ENCODE measurements at places on chromosomes 3 and 15.

- no peak for DNase-seq
Measured at GRCh38 chr3:82568776-82569338, 807.4 kb upstream of the GBE1 start.

DNA sequence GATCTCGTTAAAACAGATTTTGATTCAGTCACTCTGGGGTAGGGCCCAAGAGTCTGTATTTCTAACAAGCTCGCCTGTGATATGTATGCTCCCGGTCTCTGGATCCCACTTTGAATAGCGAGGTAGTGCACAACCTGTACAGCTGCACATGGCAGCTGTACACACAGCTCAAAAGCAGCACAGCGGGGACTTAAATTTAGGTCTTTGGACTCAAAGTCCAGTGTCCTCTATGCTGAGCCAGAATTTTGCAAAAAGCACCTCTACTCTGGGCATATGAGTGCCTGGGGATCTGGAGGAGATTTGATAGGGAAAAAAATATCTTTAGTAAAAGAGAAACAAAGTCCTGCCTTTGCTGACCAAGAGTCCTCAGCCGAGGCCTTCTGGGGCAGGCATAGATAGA is 83.1 kb downstream of the HMG20A start:
- DNase-seq: no peak

GRCh38 chr3:144622845-144623244 is 651.2 kb downstream of the DIPK2A start:
- no peak for DNase-seq

DNA sequence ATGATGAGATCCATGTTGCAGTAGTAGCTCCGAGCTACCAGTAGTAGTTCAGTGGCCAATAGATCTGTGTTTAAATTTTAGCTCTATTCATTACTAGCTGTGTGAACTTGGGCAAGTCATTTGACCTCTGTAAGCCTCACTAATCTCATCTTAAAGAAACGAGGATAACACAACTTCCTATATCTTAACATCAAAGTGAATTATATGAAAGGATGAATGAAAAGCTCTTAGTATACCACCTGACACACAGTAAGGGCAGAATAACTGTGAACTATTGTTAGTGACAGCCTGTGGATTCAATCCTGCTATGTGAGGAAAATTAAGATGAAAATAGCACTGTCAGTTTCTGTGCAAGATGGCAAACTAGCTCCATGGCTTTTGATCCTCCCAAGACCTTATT is 114.5 kb upstream of the PHLDB2 start:
- DNase-seq: no peak

GRCh38 chr3:83514130-83514914 is 1444.5 kb upstream of the CADM2 start:
- DNase-seq: peak; percentile 64

GRCh38 chr3:63349583-63350573 is 71.8 kb downstream of the SYNPR start:
- peak; percentile 40 for DNase-seq

DNA sequence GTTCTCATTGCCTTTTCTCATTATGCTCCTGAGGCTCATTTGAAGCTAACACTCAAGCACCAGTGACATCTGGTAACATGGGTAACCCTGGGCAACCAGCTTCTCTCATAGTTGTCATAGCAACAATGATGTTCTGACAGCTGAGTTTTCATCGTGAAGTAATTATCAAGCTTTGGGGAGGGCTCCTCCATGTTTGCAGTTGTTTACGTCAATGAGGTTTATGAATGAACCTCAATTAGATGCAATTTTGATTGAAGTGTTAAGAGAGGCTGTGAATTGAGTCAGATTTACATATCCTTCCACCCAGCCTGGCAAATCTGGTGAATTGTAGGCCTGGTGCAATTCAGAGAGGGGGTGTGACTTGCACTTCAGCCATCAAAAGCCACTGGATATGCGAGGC is 119.3 kb upstream of the CHD2 start:
- DNase-seq: no peak

- no peak for DNase-seq
Measured at GRCh38 chr3:160577556-160578195, 12.3 kb upstream of the KPNA4 start.

- no peak for DNase-seq
Measured at GRCh38 chr3:172296975-172297332, 151.3 kb downstream of the GHSR start.

DNA sequence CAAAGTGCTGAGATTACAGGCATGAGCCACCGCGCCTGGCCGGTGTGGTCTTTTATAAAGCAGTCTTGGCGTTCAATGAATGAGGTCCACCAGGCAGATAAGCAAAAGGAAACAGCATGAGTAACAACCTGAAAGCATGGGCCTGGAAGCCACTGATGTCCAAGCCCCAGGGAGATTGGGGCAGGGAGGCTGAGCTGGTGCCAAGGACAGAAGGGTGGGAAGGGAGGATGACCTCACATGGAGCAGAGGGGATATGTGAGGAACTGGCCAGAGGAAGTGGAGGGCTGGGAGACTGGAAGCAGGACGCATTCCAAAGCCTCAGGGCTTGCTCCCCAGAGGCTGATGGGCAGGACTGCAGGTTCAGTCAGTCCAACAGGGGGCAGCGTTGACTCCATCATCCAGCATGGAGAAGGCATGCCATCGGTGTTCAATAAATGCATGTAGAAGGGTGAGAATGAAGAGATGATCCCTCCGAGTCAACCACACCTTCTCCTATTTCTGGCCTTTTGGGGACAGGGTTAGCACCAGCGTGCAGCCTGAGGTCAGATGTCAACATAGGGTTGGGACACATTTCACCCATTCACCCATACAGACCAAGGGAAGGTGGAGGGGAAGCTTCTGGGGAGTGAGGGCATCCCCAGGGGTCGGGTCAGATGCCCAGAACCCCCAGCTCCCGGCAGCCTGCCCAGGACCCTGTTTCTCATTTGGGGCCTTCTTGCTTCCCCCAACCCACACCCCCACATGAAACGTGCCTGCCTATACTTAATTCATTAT is 14.8 kb downstream of the MYL3 start:
- no peak for DNase-seq

DNA sequence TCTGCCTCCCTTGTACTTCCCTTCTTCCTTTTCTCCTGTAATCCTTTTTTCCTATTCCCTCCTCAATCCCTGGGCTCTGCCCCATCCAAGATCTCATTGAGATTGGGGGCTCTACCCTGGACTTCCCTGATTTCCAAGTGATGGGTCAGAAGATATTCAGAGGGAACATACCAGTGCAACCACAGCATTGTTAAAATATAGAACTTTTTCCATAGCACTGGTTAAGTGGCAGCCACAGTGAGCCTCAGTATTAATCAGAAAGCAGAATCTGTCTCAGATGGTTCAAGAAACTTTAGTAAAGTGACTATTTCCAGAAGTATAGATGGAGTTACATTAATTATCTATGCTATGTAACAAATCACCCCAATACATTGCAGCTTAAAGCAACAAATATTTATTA is 18.7 kb upstream of the SCN10A start:
- no peak for DNase-seq

GRCh38 chr15:82944821-82945220 is 7.7 kb downstream of the HOMER2 start:
- no peak for DNase-seq

DNA sequence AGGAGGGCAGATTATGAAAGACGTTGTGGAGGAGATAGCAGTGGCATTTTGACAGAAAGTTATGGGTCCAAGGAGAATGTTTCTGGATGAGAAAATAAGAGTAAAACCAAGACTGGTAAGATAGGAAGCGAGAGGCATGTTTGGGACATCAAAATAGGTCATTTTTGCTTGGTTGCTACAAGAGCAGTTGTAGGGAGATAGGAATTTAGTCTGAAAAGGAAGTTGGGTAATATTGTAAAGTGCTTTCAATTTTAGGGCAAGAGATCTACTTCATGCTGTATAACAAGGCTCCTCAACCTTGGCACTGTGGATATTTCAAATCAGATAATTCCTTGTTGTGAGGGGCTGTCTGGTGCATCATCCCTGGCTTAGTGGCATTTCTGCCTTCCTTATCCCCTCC is 118.0 kb upstream of the DPH6 start:
- DNase-seq: no peak

GRCh38 chr3:33659856-33660434 is 58.1 kb downstream of the CLASP2 start:
- no peak for DNase-seq

DNA sequence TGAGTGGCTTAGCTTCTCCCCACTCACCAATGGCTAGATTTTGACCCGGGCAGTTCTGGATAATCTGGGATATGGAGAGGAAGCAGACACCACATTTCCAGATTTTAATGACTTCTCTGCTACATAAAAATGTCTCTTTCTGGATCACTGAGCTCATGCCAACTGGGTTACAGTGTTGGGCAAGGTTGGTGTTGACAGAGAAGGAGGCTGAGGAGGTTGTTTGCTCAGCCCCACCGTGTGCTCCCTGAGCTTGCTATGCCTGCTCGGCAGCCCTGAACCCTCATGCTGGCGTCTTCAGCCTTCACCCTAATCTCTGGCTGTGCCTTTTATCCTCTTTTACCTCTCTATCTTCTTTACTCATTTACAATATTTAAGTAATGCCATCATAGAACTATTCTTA is 53.0 kb upstream of the KPNA4 start:
- no peak for DNase-seq

GRCh38 chr3:122235147-122235546 is 51.7 kb downstream of the CASR start:
- DNase-seq: no peak

- DNase-seq: no peak
Measured at GRCh38 chr3:127220497-127220896, 27.6 kb downstream of the PRR23E start.

GRCh38 chr15:42239528-42240182 is 31.6 kb upstream of the VPS39 start:
- peak; percentile 4 for DNase-seq

DNA sequence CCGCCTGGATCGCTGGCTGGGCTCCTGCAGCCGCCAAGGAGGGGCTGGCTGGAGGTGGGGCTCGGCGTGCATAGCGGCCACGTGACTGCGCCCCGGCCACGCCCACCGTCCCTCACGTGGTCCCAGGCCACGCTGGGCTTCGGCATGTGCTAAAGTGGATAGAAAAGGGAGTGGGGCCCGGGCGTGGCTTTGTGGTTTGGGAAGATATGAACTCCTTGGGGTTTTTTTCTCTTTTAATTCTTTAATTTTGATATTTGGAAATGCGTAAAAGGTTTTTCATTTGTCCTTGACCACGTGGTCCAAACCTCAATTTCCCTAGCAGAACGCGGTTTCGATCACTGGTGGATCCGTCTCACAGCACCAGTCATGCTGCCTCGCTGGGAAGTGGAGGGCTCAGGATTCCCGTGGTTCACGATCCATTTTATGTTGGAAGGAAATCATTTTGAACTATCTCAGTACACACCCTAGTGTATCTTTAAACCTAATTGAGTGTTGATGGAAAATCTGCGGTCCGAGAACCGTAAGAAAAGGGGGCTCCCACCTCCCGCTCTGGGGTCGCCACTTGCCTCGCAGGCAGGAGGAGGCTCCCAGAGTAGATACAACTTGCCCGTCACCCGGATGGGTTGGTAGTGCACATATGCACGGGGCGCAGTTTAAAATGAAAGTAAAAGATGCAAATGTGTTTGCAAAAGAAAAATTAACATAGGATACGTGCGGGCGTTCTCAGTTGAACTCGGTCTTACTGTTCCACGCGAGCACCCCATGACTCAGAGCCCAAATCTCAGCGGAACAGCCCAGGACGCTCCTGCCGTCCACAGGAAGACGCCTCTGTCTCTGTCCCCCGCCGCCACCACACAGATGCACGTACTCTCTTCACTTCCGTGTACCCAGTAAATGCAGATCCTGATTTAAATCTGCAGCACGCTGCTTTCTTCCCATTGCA is 141.9 kb downstream of the PGPEP1L start:
- peak; percentile 54 for DNase-seq

DNA sequence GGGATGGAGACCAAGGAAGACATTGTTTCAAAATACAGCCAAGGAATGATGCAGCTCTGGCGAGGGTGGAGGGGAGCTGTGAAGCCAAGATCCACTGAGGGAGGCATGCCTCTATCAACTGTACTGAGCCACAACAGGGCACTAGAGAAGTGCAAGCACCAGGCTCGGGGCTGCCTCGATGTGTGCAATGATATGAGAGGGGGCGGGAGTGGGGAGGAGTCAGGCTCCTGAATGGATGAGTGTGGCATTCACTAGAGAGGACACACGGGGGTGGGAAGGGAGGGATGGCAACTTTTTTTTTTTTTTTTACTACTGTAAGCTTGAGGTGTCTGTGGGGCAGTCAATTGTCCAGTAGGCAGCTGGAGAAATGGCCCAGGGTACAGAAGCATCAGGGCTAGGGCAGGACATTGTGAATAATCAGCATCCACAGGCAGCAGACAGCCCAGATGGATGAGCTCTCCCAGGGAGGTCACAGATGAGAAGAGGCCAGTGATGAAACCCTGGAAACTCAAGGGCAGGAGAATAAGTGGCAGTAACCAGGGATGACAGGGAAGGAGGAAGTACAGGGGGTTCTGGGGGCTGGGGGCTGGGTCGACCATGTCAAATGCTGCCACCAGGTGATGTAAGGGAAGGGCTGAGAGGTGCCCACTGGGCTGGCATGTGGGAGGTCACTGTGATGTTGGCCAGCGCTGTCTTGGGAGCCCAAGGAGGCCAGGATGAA is 5.9 kb downstream of the STOML1 start:
- no peak for DNase-seq

DNA sequence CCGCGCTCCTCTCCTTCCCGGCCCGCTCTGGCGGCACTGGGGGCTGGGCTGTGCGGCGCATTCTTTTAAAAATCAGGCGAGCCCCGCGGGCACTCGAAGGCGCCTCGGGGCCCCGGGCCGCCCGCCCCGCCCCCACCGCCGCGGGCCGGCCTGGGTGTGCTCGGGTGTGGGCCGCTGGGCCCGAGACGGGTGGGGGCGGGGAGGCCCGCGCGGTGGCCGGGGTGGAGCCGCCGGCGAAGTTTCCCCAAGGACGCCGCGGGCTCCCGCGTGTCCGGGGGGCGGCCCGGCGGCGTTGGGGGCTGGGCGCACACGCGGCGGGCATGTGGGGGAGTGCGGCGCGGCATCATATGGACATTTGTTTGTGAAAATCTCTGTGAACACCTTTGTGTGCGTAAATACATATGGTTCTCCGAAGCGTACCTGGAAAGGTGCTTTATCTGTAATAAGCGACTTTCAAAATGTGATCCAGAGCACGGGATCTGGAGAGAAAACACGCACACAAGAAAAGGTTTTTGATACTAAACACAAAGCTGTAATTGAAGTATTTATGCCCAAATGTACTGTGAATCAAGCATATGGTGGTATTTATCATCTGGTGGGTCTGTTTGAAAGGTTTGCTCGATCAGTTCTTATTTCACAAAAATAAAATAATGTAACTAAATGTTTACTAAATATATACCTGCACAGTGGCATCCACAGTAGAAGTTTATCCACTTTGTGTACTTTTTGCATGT is 612 bp upstream of the TBL1XR1 start:
- no peak for DNase-seq

- DNase-seq: no peak
Measured at GRCh38 chr3:77320514-77320913, 280.6 kb downstream of the ROBO2 start.

GRCh38 chr3:61928776-61929314 is 367.5 kb downstream of the PTPRG start:
- DNase-seq: no peak

DNA sequence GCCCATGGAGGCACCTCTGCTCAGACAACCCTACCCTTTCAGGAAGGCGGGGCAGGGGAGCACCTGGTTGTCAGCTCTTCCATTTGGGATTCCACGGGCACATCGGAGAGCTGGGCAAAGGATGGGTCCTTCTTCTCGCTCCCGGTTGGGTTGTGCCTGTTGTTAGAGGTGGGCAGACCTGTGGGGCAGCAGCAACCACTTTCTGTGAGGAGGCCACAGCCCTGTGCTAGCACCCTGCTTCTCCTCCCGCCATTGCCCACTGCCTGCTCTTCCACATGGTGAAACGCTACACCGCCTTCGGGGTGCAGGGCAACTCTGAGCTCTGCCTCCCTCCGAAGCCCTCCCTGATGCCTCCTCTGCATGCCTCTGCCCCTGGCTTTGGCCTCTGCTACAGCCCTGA is 7.0 kb upstream of the HHATL start:
- DNase-seq: no peak
